ENCODE measurements at places on chromosomes 2 and 18. TPM values are rescaled to one million over a fixed set of nuclear protein-coding genes. Genes with fewer than 3 reads are reported as not detected.
A peak's percentile ranks its signal among the peaks of the same experiment; 100 is the strongest.

DNA sequence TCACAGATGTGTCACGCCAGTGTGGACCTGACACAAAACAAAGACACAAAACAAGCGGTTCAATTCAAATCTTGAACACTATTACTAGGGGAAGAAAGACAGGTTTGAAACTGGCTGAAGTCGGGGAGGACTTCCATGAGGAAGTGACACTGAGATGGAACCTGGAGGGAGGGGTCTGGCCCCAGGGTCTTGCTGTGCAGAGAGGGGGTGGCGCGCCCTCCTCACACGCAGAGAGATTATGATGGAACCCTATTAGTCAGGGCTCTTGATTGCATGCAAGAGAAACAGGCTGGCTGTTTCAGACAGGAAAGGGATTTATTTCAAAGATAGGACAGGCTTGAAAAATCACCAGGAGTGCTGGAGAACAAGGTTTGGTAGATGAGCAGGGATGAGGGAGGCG is 363.6 kb upstream of the HS6ST1 start:
- no peak for DNase-seq

GRCh38 chr2:170813611-170814532 is 2.8 kb upstream of the GAD1 start:
- peak; percentile 46 for DNase-seq

- DNase-seq, result peak; percentile 73
Observed at GRCh38 chr18:5630057-5630899, 86.5 kb upstream of the EPB41L3 start.

GRCh38 chr2:55097461-55098410 is 47.5 kb upstream of the RTN4 start:
- no peak for DNase-seq

GRCh38 chr18:55302167-55302833 is 285.7 kb downstream of the TCF4 start:
- DNase-seq, result no peak

GRCh38 chr18:39211461-39211860 is 1645.9 kb upstream of the CELF4 start:
- no peak for DNase-seq

DNA sequence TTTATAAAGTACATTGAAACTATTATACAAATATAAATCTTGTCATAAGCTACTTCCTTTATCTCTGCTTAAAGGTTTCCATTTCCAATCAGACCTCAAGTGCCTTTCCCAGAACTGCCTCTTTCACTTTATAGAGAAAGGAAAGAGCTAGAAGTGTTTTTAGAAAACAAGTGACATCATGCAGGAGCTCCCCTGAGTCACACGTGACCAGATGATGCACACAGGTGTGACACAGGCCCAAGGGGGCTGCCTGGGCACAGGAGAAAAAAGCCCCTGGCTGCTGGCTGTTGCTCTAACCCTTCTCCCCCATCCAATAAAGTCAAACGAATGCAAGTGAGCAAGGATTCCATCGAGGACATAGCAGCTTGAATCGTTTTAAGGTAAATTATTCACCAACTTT is 21.4 kb upstream of the SH3BP4 start:
- DNase-seq, result no peak

DNA sequence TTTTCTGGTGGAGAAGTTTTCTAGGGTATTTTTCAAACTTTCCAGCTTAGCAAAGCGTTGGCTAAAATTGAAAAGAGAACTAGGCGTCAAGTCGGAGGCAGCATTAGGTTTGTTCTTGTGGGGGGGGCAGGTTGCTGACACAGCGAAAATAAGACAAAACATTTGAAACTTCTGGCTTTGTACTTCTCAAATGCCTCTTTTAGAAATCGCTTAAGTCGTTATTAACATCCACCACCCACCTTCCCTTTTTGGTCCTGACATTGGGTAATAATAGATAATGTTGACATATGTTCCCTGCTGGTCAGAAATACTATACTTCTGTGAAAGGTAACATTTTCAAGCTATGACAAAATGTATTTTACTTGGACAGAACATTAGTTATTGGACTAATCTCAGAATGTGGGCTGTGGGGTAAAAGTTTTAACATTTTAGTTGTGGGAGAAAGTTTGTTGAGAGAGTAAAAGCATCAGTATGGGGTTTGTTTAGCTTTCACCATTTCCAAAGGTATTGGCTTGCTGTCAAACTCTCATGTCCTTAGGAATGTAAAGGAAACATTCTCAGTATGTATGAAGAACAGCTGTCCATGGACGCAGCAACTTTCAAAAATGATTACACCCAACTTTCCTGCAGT is 88.1 kb upstream of the ZEB2 start:
- DNase-seq, result peak; percentile 33

GRCh38 chr2:241980193-241980592 is 110.7 kb downstream of the RTP5 start:
- DNase-seq, result no peak

DNA sequence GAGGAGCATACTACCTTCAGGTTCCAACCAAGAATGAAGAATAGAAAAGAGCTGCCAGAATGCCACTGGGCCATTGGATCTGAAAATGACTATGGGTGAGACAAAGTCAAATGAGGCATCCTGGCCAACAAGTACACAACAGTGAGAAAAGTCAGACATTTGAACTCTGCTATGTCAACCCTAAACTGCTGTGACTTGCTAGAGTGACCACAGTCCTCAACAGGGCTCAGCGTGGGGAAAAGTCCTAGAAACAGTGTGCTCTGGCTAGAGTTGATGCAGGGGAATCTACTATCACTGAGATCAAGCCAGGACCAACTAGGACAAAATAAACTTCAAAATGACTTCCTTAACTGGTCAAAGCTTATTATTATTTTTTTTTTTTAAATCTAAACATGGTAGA is 98.2 kb upstream of the FZD5 start:
- DNase-seq, result no peak

The TRIM43 gene
- total RNA-seq, result not detected

The DSG3 gene
- 0.06 TPM for total RNA-seq

The ADD2 gene
- total RNA-seq, result 0.95 TPM

Measured in mucosa of gallbladder (tissue), 1 donor.